CMK (cell line): ENCODE measurements at places on chromosomes 6 and 20.

DNA sequence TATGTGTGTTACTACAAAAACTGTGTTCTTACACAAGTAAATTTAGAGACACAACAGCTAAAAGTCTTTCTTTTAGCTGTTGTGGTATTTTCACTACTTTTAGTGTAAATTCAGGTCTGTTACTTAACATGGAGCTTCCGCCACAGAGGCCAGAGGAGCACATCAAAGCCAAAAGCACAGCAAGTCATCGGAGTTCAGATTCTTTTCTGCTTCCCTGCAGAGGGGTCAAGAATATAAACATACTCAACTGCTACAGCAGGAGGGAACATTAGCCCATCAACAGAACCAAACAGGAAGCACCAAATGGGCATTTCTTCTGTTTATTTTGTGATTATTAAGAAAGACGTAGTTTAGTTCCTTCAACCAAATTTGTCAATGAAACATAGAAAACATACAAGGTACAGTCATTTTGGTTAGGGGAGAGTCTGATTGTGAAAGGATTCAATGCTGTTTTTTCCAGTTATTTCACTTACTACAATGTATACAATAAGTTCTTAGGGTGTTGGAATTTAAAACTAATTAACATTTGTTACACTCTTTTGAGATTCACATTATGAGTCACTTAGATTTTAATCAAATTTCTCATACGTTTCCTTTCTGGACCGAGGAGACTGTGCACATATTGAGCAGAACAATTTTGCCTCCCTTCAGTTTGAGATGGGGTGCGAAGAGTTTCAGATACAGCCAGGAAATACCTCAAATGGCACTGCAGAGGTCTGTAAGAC is 42.8 kb upstream of the DSE start:
- DNase-seq, result no peak

GRCh38 chr6:115983998-115984397 is 76.7 kb downstream of the FRK start:
- no peak for DNase-seq

GRCh38 chr6:11930240-11930639 is 81.9 kb upstream of the HIVEP1 start:
- DNase-seq, result no peak

- no peak for DNase-seq
Observed at GRCh38 chr20:43803276-43803675, 76.5 kb upstream of the GTSF1L start.

DNA sequence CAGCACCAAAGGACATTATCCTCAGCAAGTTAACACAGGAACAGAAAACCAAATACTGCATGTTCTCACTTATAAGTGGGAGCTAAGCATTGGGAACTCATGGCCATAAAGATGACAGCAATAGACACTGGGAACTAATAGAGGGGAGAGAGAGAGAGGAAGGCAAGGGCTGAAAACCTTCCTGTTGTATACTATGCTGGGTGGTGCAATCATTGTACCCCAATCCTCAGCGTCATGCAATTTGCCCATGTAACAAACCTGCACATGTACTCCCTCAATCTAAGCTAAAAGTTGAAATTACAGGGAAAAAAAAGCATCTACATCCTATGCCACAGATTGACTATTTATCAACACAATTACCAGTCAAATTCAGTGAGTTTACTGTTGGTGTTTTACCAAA is 20.0 kb upstream of the VNN1 start:
- no peak for DNase-seq

DNA sequence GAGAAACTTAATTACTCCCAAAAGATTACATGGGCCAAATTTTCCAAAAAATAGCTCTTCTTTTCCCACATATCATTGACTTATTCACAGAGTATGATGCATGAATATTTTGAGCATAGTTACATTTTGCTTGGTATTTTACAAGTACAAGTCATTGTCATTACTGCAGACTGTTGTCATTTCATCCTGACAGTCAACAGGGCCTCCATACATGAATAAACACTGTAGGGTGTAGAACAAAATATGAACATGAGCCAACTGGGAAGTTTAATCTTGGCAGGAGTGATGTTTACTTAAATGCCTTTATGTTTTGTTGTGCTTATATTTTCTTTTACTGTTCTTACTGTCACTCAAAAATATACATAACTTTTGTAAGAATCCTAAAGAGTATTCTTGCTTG is 340.7 kb downstream of the ADGRB3 start:
- DNase-seq, result no peak
